ENCODE measurements at places on chromosomes 4 and X.

- no peak for DNase-seq
Measured at GRCh38 chrX:48541140-48541814, 1.8 kb downstream of the TBC1D25 start.

DNA sequence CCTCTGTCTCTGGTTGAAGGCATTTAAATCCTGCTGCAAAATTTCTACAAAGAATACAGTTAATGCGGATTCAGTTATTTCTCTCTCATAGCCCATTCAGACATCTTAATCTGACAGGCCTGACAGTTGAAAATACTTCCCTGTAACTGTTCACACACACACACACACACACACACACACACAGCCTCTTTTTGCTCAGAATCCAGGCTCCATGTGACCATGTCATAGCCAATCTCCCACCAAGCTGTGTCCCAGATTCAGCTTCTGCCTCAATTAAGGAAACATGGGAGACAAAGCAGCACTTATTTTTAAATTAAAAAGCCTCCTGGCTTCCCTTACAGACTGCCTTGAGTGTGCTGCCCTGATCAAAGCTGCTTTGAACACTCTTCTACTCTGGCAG, 49.3 kb upstream of the EFHC2 start:
- DNase-seq = no peak

- DNase-seq = no peak
Measured at GRCh38 chrX:136835761-136836160, 44.8 kb downstream of the RBMX start.

DNA sequence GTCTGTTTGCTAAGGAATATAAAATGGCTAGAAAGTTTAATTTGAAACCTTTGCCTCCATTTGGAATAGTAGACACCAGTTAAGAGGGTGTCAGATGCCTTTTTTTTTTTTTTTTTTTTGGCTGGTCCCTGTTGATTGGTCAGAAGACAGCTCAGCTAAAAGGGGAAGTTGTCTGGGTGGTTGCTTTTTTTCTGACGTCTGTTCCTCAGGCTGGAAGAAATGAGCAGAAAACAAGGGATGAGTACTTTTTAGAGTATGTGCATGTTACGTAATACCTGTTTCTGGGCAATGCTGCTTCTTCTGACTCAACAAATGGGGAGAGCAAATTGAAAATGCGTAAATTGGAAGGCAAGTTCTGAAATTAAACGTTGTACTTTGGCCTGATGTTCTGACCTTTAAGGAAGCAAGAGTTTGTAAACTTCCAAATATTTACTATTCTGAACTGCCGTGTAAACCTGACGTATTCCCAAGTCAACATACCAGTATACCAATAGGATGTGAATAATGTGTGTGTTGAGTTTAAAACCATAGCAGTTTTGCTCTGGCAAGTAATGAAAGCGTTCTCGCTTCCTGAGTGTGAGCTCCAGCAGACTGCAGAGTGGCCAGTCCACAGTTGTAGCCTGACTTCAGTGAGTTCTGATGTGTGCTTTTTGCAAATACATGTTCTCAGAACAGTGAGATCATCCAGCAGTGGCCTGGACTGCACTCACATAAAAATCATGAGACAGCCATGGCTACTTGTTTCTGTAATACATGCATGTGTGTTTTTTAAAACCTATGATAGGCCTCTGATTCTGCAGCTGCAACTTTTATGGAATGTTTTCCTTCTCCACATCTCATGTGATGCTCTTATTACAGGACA, 1.7 kb downstream of the SAT1 start:
- DNase-seq = no peak

DNA sequence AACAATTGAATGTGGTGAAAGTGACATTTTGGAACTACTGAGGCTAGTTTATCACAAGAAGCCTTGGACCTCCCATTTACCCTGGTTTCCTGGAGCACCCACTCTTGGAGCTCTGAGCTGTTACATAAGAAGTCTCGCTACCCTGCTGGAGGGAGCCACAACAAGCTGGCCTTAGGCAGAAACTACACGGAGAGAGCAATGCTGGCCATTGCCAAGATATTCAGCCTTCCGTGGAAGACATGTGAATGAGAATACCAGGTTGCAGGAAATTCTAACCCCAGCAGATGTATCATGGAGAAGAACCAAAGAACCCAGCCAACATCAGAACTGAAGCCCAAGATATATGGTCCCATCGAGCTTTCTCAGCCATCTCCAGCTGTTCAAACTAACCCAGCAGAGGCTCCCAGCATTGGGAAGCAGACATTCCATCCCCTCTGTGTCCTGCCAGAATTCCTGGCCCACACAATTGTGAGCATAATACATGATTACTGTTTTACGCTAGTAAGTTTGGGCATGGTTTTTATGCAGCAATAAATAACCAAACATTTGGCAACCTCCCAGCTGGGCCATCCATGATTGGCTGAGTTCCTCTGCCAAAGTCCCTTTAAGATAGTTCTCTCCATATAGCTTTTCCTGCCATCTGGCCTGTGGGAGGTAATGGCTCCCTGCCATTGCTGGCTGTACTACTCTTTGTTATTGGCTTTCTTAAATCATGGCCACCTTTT, 17.9 kb upstream of the PDE5A start:
- no peak for DNase-seq

DNA sequence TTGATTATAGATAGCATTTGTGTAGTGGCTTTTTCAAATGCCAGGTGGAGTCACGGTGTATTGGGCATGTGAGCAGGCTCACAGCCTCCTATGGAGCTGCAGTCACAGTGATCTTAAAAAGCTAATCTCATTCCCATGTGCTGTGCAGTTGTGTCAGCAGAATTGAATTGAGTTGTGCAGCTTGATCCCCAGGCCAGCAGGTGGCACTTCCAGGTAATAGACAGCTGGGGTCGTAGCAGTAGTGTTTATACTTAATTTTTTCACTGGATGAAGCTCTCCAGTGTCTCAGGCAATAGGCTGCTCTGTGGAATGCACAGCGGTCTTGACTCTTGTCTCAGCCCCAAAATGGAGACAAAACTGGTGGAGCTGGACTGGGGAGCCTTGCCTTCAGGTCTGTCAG, 1028.1 kb downstream of the SH3BGRL start:
- no peak for DNase-seq

DNA sequence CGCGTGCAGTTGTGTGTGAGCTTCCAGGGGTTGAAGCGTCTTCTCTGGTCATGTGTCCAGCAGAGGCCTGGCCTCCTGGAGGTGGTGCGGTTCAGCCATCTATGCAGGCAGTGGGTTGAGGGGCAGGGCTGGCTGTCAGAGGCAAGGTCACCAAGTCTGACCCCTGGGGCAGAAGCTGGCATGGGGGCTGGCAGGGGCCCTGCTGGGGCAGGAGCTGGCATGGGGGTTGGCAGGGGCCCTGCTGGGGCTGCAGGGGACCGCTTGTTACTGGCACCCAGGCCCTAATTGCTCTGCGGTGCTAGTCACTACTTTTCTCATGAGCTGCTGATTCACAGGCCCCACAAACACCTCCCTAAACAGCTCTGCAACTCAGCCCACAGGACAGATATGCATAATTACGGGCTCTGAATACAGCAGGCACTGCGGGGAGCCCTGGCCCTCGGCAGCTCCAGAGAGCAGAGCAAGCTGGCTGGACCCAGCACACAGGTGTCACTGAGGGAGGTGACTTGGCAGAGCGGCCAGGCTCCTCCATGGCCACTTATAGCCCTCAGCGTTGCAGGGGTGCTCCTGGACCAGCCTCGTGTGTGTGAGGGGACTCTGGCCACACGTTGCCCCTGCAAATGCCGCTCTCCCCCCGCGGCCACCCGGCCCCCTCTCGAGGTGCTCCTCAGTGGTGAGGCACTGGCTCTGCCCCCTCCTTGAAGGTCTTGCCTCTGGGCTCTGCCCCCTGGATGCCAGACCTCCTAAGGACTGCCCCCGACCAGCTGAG, 32.7 kb downstream of the CPLX1 start:
- no peak for DNase-seq

DNA sequence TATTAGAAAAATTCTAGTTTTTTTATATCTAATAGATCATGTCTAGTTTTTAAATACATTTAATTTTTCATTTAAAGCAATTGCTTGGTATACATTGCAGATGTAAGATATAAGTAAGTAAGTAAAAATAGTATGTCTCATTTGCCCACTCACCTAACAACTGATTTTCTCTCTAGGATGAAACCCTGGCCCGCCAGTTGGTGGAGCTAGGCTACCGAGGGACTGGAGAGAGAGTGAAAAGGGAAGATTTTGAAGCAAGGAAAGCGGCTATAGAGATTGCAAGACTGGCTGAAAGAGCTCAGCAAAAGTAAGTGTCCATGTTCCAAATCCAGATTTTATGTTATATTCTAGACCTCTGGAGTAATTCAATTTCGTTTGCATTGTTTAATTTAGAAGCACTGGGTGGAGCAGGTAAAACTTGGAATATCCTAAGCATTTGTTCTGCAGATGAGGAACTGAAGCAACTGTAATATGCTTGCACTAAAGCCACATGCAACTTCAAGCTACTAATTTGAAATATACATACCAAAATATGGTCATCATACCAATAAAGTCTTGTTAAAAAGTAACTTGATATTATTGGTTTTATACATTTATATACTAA, 27.1 kb downstream of the CFAP299 start:
- DNase-seq = peak; percentile 5

DNA sequence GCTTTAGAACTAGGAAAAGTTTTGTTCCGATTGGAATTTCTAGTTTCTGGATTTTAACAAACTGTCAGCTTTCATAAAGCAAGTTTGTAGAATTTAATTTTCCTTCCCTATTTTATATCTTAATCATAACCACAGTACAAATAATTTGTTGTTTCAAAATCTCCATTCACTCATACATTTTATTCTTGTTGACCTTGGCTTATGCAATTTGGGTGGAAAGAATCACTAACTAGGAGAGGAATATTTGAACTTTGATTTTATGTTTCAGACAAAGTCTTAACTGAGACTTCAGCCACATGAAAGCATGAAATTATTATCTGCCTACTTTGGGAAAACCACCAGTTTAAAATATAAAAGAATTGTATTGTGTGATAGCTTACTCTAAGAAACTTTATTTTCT, 427.9 kb downstream of the SPRY1 start:
- DNase-seq = no peak

- no peak for DNase-seq
Measured at GRCh38 chr4:167602157-167602556, 367.9 kb upstream of the SPOCK3 start.

- DNase-seq = no peak
Measured at GRCh38 chr4:74161666-74162450, 3.9 kb downstream of the MTHFD2L start.

- DNase-seq = no peak
Measured at GRCh38 chrX:134747006-134747405, 88.7 kb upstream of the PLAC1 start.

- no peak for DNase-seq
Measured at GRCh38 chrX:112614640-112615039, 65.1 kb downstream of the LHFPL1 start.

- no peak for DNase-seq
Measured at GRCh38 chrX:102580891-102581290, 18.4 kb upstream of the ARMCX5 start.

GRCh38 chr4:88097301-88097700, 61.1 kb downstream of the ABCG2 start:
- no peak for DNase-seq

DNA sequence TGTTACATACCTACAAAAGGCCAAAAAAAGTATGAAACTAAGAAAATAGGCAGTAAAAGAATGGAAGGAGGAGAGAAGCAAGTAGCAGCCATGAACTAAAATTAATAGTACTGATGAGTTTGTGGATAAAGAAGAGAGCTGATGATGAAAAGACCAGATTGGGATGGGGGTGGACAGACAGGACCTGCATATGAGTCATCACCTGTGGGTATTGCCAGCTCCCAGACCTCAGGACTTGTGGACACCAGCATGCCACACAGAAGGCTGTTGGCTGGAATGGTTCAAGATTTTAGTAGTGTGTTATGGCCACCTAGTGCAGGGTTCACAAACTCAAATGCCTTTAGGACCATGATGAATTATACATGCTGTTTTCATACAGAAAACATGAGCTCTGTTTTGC, 58.9 kb downstream of the ARX start:
- DNase-seq = no peak

GRCh38 chr4:13097971-13098370, 386.2 kb downstream of the RAB28 start:
- no peak for DNase-seq

All from T1000 (cell line).